ENCODE measurements at places on chromosomes 3 and 15.

DNA sequence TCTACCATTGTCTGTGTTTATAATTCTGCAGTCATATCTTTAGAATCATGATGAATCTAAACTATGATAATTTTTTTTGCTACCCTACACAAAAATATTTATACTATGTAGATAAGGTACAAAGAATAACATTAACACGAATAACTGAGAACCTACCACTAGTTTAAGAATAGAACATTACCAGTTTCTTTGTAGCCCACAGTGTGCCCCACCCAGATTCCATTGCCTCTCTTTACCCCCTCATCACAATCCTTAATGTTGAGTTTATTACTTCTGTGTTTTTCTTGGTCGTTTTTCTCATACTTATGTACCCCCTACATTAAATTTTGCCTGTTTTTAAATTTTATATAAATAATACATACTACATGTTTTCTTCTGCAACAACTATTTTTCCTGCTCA lies 140.5 kb downstream of the BBX start:
- DNase-seq, result no peak

DNA sequence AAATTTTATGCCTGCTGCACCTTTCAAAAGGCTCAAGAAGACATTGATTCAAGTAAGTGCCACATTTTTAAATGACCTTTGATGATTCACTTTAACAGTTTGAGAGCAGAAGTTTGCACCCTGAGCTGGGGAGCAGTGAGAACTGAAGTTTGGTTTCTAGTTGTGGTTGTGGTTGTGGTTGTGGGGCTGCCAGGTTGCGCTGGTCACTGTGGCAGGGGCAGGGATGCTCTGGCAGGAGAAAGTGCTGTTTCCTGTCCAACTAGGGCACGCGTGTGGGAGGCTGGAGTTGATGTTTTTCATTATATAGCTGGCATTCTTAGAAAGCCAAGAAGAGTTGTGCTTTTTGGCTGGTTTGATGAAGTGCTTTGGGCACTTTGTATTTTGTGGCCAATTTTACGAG lies 339.7 kb upstream of the NR2F2 start:
- no peak for DNase-seq

DNA sequence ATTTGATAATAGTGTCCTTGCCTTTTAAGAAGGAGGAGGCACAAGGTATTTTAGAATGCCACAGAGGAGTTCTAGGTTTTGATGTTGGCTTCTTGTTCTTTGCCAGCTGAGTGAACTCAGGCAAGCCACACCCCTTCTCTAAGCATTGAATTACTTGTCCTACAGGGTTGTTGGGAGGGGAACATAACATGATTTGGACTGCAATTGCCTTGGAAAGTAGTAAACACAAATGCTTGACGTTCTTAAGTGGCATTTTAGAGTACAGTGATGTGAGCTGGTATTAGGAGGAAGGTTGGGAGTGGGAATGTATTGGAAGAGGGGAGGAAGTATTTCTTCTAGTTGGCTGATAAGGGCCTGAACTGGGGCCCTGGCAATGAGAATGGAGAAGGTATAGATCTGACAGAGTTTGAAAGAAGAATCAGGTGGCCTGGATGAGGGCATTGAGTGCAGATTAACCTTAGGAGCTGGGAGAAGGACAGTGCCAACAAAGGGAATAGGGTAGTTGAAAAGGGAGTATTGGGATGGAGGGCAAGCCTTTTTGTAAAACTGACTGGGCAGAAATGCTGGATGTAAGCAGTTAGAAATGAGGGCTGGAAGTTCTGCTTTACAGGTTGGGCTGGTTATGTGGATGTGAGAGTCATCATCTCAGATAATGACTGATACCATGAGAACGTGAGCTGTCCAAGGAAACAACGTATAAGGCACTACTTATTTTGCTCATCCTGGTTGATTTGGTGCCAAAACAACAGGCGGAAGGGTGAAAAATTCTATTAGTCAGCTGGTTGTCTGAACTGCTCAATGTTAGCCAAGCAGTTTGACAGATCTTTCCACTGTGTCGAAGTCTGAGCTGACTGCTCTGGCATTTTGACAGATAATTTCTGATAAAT lies 16.7 kb downstream of the KAT2B start:
- no peak for DNase-seq

DNA sequence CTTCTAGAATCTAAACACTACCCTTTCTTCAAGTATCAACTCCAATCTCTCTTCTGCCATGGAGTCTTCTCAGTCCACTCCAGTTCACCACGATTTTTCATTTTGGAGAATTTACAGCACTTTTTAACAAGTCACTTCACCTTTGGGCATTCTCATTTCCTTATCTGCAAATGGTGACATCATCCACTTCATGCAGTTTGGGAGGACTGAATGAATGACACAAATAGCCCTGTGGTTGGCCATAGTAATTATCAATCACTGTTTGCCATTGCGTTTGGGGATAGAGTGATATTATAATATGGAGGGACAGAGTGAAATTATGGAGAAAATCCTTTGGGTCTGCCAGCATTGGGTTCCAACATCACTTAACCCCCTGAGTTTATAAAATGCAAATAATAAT lies 38.0 kb upstream of the TM4SF1 start:
- DNase-seq, result no peak

- DNase-seq, result no peak
These were observed 22.4 kb downstream of the SENP5 start for GRCh38 chr3:196889844-196890708.

DNA sequence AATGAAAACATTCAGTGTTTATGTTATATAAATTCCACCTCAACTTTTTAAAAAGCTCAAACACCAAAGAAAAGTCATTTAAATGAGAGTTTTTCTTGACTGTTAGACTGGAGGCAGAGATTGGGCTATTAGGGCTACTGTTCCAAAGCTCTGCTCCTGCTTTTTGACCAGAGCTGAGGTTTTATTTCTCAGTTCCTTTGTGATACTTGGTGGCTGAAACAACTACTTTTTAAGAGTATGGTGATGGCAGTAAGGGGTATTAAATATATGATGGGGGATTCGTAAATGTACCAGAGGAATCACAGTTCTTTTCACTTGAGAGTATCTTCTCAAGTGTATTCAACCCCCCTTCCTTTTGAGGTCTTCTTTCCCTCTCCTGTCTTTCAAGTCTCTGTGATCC lies 186.1 kb upstream of the CGNL1 start:
- no peak for DNase-seq

DNA sequence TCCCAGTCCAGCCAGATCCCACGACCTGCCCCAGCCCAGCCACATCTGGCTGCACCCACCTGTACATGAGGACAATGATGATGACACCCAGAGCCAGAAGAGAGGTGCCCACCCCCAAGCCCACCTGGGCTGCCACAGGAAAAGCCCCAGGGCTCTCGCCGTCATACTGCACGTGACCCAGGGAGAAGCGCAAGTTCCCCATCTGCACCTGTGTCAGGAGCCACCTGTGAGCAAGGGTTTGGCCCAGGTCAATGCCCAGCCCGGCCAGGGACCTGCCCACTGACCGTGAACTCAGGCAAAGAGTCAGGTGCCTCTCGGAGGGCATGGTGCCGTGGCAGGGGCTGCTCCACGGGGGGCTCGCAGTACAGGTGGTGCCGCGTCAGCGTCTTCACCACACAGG lies 16.3 kb downstream of the PLXNB1 start:
- no peak for DNase-seq

DNA sequence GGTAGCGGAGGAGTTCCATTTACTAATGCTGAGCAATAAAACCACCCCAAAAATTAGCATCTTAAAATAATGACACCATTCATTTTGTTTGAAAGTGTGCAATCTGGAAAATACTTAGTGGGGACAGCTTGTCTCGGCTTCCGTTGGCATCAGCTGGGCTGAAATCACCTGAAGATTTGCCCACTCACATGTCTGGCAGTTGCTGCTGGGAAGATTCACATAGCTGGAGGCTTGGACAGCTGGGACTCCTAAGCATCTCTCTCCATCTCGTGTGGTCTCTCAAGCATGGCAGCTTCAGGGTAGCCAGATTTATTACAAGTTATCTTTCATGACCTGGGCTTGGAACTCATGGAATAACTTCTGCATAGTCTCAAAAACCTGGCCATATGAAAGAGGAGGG lies 38.4 kb upstream of the BFSP2 start:
- no peak for DNase-seq

GRCh38 chr15:66893294-66893693 lies 172.1 kb upstream of the SMAD3 start:
- no peak for DNase-seq

DNA sequence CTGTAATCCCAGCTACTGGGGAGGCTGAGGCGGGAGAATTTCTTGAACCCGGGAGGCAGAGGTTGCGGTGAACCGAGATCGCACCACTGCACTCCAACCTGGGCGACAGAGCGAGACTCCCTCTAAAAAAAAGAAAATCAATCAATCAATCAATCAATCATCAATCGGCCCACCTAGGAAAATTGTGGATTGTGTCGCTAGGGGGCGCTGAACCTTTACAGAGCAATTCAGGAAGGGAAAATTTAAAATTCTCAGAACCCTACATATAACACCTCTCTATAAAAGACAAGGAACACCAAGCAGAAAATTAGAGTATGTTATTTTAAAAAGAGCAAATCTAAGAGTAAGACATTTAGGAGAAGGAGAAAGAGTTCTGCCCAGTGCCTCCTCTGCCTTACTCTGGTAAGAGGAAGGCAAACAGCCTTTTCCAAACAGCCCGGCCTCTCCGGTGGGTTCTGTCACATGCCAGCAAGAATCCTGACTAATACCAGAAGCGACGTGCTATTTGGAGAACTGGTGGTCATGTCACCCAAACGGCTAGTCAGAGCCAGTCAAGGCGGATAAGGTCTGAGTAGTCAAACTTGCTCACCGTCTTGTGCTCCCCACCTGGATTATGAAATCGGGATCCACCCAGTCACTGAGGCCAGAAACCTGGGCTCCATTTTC lies 22.3 kb upstream of the SMCO1 start:
- DNase-seq, result no peak

- no peak for DNase-seq
These were observed 87.8 kb upstream of the TJP1 start for GRCh38 chr15:29910068-29910467.

GRCh38 chr15:75731248-75732151 lies 18.9 kb upstream of the CSPG4 start:
- no peak for DNase-seq

DNA sequence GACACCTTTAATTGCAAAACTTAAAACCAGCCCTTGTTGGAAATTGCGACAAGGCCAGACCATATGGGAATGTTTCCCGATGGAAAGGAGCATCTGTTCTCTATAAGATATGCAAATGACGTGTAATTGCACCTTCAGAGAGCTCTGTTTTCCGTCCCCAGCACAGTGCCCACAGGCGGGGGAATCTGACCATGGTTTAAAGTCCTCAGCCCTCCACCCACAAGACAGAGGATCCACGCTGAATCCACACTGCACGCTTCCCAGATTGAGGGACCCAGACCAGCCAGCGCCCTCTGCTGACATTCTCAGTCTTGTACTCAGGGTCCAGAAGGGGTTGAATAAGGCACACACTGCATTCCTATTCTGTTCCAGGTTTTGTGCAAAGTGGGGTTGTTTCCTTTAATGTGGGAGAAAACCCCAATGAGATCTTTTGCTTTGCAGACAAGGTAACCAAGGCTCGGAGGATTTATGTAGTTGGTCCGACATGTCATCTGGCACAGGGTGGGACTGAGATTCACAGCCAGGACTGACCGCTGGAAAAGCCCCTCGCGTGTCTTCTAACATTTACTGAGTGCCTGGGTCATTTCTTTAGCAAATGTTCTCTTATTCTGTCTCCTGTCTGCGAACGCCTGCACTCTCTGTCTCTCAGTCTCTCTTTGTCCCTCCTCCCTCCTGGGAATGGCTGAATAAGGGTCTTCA lies 36.8 kb upstream of the KLHL25 start:
- no peak for DNase-seq

DNA sequence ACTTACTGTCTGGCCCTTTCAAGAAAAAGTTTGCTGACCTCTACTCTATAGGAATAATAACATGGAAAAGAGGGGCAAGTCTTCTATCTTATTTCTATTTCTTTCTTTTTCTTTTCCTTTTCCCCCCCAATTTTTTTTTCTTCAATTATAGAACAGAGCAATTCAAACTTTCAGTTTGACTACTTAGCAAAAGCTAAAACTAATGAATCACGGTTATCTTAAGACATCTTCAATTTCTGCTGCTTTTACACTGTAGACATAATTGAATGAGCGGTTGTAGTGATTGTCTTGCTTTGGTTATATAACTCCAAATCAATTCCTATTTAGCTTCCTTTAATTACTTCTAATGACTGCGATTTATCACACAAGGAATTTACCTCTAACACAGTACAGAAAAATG lies 74.3 kb upstream of the P2RY1 start:
- no peak for DNase-seq

- no peak for DNase-seq
These were observed 60.2 kb downstream of the PIAS1 start for GRCh38 chr15:68114356-68114755.

DNA sequence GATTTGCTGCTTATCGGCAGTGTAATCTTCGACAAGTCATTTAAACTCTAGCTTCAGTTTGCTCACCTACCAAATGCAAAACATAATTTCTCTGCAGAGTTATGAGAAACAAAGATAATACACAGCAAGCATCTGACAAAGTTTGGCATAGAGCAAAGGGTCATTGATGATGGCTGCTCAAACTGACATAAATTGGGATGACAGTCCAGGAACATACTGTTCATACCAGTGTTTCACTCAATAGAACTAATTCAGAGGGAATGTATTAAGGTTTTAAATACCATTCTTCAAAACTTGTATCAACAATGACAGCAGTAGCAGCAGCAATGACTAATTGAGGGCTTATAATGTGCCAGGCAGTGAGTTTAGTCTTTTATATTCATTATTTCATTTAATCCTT lies 137.6 kb downstream of the SPATA16 start:
- no peak for DNase-seq

GRCh38 chr15:63040954-63041353 lies 1.6 kb upstream of the TPM1 start:
- no peak for DNase-seq
